ENCODE measurements at places on chromosomes 5 and 9. TPM values are rescaled to one million over a fixed set of nuclear protein-coding genes. Genes with fewer than 3 reads are reported as not detected.

DNA sequence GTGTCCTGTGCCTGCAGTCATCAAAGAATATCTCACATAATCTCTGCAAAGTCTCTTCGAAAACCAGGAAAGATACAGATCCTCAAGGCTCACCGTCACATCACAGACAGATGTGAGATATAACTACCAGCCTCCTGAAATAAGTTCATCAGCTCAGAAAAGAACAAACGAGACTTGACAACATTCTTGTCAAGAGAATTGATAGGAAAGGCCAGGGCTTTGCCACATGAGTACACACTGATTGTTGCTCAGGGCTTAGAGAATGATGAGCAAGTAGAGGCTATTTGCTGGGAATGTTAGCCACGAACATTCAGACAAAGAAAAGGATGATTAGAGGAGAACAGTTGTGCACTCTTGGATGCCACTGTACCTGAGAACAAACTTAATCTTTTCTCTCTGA, 535.1 kb downstream of the ELAVL2 start:
- no peaks in the 10 kb centered on the region for H3K27me3 ChIP-seq
- no peak overlapping the region for H3K4me3 ChIP-seq
- H3K4me1 ChIP-seq, result no peaks in the 10 kb centered on the region
- DNase-seq, result no peak
- no peak overlapping the region for H3K27ac ChIP-seq

- no peak for DNase-seq
- no peaks in the 10 kb centered on the region for H3K27me3 ChIP-seq
- peaks cover 6% of the 10 kb centered on the region for H3K4me1 ChIP-seq
- no peaks in the 10 kb centered on the region for H3K36me3 ChIP-seq
- no peak overlapping the region for H3K4me3 ChIP-seq
- no peak overlapping the region for H3K27ac ChIP-seq
Measured at GRCh38 chr5:174612686-174613085, 111.7 kb upstream of the MSX2 start.

GRCh38 chr9:7871977-7872730, 72.6 kb upstream of the DMAC1 start:
- H3K27me3 ChIP-seq, result no peaks in the 10 kb centered on the region
- H3K4me1 ChIP-seq, result no peaks in the 10 kb centered on the region
- H3K4me3 ChIP-seq, result no peak overlapping the region
- H3K36me3 ChIP-seq, result no peaks in the 10 kb centered on the region
- H3K27ac ChIP-seq, result no peak overlapping the region

- no peak overlapping the region for H3K27ac ChIP-seq
- H3K36me3 ChIP-seq, result no peaks in the 10 kb centered on the region
- no peaks in the 10 kb centered on the region for H3K4me1 ChIP-seq
- no peak for DNase-seq
- H3K27me3 ChIP-seq, result no peaks in the 10 kb centered on the region
Measured at GRCh38 chr5:170648541-170648940, 135.0 kb upstream of the GABRP start.

GRCh38 chr5:38453506-38453905, 102.9 kb downstream of the LIFR start:
- no peaks in the 10 kb centered on the region for H3K4me1 ChIP-seq
- H3K27me3 ChIP-seq, result no peaks in the 10 kb centered on the region
- DNase-seq, result no peak
- no peak overlapping the region for H3K4me3 ChIP-seq

- no peak overlapping the region for H3K4me3 ChIP-seq
- no peaks in the 10 kb centered on the region for H3K36me3 ChIP-seq
- H3K27ac ChIP-seq, result no peak overlapping the region
Measured at GRCh38 chr9:12640016-12640587, 53.1 kb upstream of the TYRP1 start.

DNA sequence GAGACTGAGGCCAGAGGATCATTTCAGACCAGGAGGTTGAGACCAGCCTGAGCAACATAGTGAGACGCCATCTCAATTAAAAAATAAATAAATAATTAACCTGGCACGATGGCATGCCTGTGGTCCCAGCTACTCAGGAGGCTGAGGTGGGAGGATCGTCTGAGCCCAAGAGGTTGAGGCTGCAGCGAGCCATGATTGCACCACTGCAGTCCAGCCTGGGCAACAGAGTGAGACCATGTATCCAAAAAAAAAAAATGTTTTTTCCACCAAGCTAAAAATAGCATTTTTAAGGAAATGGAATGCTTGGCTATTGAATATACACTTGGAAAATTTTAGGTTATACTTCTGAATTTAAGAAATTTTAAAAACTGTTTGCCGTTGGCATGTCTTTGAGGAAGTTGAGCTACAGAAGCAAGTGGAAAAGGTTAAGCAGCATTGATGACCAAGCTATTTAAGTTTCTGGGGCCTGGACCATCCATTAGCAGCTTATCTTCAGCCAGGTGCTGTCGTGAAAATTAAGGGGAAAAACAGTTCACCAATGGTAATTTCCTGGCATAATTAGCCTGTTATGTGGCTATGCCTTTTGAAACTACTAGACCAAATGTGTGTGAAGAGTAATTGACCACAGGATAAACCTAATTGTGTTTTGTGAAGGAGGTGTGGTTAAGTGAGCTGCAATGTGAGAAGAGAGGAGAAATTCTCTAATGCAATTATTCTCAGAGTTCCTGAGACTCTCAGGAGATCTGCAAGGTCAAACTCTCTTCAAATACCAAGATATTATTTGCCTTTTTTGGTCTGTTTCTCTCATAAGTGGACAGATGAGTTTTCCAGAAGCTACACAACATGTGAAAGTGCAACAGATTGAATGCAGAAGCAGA, 21.0 kb downstream of the F2R start:
- no peak overlapping the region for H3K27ac ChIP-seq
- H3K36me3 ChIP-seq, result peaks cover 9% of the 10 kb centered on the region
- no peak for DNase-seq
- H3K4me3 ChIP-seq, result no peak overlapping the region
- no peaks in the 10 kb centered on the region for H3K27me3 ChIP-seq

GRCh38 chr9:31314241-31314640, 1070.2 kb upstream of the ACO1 start:
- H3K27ac ChIP-seq, result no peak overlapping the region
- no peaks in the 10 kb centered on the region for H3K36me3 ChIP-seq
- DNase-seq, result no peak
- no peaks in the 10 kb centered on the region for H3K4me1 ChIP-seq
- H3K27me3 ChIP-seq, result no peaks in the 10 kb centered on the region
- no peak overlapping the region for H3K4me3 ChIP-seq

DNA sequence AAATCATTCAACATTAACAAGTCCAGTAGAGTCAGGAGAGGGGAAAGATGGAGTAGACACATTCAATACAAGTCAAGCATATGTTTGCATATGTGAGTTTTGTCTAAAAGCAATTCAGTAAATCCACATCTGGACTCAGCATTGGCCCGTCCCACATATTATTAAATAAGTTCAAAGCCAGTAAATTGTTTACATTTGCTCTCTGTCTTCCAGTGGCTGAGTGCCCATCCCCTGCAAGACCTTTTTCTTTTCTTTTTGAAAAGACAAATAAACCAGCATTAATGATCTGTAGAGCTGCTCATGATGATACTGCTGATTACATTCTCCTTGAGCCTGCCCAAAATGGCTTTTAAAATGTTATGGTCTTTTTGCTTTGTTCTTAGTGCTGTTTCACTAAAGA, 71.1 kb downstream of the TNC start:
- H3K4me1 ChIP-seq, result no peaks in the 10 kb centered on the region
- H3K36me3 ChIP-seq, result peaks cover 6% of the 10 kb centered on the region
- no peak overlapping the region for H3K4me3 ChIP-seq
- H3K27me3 ChIP-seq, result no peaks in the 10 kb centered on the region
- DNase-seq, result no peak

DNA sequence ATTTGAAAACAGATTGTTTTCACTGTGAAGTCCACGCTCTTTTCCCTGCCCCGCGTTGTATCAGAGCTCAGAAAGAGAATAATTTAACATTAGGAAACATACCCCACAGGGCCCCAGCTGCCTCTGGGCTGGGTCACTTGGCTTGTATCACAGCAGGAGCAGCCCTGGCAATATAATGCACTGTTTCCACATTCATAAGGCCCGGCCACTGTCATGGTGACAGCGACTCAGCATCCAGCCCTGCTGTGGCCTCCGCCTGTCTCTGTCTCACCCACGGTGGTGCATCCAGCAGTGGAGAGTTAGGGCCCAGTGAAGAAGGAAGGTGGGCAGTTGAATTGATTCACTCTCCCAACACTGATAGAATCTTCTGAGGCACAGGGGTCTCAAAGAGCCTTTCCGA, 188.9 kb downstream of the NSG2 start:
- H3K4me3 ChIP-seq, result no peak overlapping the region
- H3K27me3 ChIP-seq, result no peaks in the 10 kb centered on the region
- H3K4me1 ChIP-seq, result no peaks in the 10 kb centered on the region
- DNase-seq, result no peak
- H3K27ac ChIP-seq, result no peak overlapping the region
- no peaks in the 10 kb centered on the region for H3K36me3 ChIP-seq

- no peak overlapping the region for H3K4me3 ChIP-seq
- H3K27ac ChIP-seq, result no peak overlapping the region
- no peaks in the 10 kb centered on the region for H3K4me1 ChIP-seq
Measured at GRCh38 chr5:176680226-176680563, 32.9 kb downstream of the TSPAN17 start.

GRCh38 chr5:43623048-43623680, 20.2 kb downstream of the NNT start:
- no peak overlapping the region for H3K27ac ChIP-seq
- DNase-seq, result no peak
- peaks cover 26% of the 10 kb centered on the region for H3K36me3 ChIP-seq
- H3K27me3 ChIP-seq, result no peaks in the 10 kb centered on the region

DNA sequence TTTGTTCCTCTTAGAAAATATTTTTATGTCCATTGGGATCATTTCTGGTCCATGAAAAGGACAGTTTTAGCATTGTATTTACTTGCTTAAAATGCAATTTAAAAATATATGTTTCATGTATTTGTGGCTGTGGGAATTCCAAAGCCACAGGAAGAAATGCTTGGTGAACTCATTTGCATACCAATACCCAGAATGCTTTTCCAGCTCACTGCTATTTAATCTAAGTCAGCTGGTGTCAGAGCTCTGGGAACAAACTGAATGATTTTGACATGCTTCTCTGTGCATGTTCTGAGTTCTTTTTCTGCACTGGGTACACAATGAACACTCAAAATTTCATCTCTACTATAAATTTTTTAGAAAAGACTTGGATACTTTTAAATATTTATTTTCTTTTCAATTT, 482.8 kb upstream of the ARRDC3 start:
- no peaks in the 10 kb centered on the region for H3K4me1 ChIP-seq
- no peaks in the 10 kb centered on the region for H3K36me3 ChIP-seq
- no peak overlapping the region for H3K4me3 ChIP-seq
- H3K27ac ChIP-seq, result no peak overlapping the region
- H3K27me3 ChIP-seq, result no peaks in the 10 kb centered on the region
- DNase-seq, result no peak

- no peak overlapping the region for H3K27ac ChIP-seq
- no peaks in the 10 kb centered on the region for H3K27me3 ChIP-seq
- H3K36me3 ChIP-seq, result no peaks in the 10 kb centered on the region
- no peak overlapping the region for H3K4me3 ChIP-seq
Measured at GRCh38 chr9:81321551-81321950, 367.8 kb downstream of the TLE1 start.

GRCh38 chr5:39520232-39520572, 95.4 kb upstream of the DAB2 start:
- DNase-seq, result no peak
- peaks cover 44% of the 10 kb centered on the region for H3K4me1 ChIP-seq
- H3K36me3 ChIP-seq, result no peaks in the 10 kb centered on the region
- H3K27me3 ChIP-seq, result no peaks in the 10 kb centered on the region

Gene PCDHGA9
- total RNA-seq, result 10.4 TPM

Gene MUSK
- 9.7 TPM for total RNA-seq

Gene PCDHB10
- 5.8 TPM for total RNA-seq

Gene NSG2
- 4.9 TPM for total RNA-seq

Gene SPATA6L
- total RNA-seq, result 1.4 TPM

Gene IFT74
- total RNA-seq, result 22.5 TPM

Gene RASEF
- 0.28 TPM for total RNA-seq

Gene TMC1
- 1.5 TPM for total RNA-seq

Gene FUT7
- total RNA-seq, result 0.41 TPM

Gene PCDHA1
- total RNA-seq, result not detected

Gene SLC34A1
- total RNA-seq, result not detected

Gene C7
- 618 TPM for total RNA-seq

Gene POLR3G
- 1.6 TPM for total RNA-seq

Gene UNC5A
- not detected for total RNA-seq

Gene SPATA24
- 1.8 TPM for total RNA-seq
